ENCODE measurements at places on chromosomes 6 and 20. TPM values are rescaled to one million over a fixed set of nuclear protein-coding genes. Genes with fewer than 3 reads are reported as not detected.

Gene FRS3
- total RNA-seq, result 3.4 TPM

Gene IDH3B
- total RNA-seq, result 91.1 TPM

Gene LRFN2
- not detected for total RNA-seq

Gene PKIG
- 83.7 TPM for total RNA-seq

Gene SMLR1
- total RNA-seq, result not detected

Gene SLC13A3
- 0.89 TPM for total RNA-seq

Gene COX4I2
- total RNA-seq, result not detected

Gene DYNLT2
- total RNA-seq, result 1.5 TPM
